CD4-positive, alpha-beta T cell treated with Interleukin-4 for 1 hour (primary cell): ENCODE measurements at places on chromosomes 11 and 22.

GRCh38 chr22:27194096-27194748 lies 536.8 kb downstream of the MIAT start:
- no peak for DNase-seq

- no peak for DNase-seq
Observed at GRCh38 chr11:96388891-96389719, 607 bp downstream of the CCDC82 start.

GRCh38 chr22:32803020-32803737 lies 1.7 kb downstream of the TIMP3 start:
- no peak for DNase-seq

- DNase-seq = no peak
Observed at GRCh38 chr22:44583854-44584253, 85.8 kb upstream of the RTL6 start.

GRCh38 chr11:134244593-134244992 lies 8.6 kb downstream of the THYN1 start:
- peak; percentile 25 for DNase-seq

- no peak for DNase-seq
Observed at GRCh38 chr11:64803846-64804345, 882 bp upstream of the MAP4K2 start.

DNA sequence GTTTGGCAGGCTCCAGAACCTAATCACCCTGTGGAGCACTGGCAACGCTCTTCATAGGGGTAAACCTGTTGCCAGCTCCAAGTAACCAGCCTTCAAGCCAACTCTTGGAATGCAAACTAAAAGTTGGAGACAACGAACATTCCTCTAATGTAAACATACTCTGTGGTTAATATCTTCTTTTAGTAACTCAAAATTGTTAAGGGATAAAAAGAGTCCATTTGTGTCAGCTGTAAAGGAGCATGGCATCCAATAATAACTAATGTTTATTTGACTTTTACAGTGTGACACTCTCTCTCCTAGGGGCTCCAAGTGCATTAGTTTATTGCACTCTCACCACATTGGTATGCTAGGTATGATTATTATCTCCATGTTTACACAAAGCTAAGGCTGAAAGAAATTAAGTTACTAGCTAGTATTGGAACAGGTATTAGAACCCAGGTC lies 31.0 kb upstream of the AMOTL1 start:
- no peak for DNase-seq

- DNase-seq = no peak
Observed at GRCh38 chr11:128903248-128904061, 12.3 kb downstream of the KCNJ5 start.

DNA sequence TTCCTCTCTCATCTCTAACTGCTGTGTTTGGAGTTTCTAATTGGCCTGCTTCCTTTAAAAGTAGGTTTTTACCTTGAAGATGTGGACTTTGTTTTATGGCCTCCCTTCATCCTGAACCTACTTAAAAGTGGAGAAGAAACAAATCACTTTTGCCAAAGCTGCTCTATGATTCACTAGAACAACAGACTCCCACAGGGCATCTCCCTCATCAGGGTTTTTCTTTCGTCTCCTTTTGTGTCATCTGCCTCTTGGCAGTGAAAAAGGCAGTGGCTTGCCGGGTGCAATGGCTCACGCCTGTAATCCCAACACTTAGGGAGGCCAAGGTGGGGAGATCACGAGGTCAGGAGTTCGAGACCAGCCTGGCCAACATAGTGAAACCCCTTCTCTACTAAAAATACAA lies 186.6 kb upstream of the MTNR1B start:
- DNase-seq = no peak

DNA sequence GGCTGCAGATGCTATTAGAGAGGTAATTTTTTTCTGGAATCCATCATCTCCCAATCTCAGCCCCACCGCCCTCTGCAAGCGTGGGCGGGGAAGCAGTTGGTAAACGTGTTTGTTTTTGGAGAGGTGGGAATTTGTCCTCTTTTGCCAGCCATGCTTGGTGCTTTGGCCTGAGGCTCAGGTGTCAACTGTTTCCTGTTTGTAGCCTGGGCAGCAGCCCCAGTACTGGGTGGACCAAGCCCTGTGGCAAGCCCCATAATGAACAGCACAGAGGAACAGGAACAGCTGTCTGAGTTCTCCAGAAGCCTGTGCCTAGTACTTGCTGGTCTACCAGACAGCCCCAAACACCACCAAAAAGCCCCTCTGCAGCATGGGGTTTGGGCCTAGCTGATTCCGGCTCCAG lies 39.6 kb downstream of the POU2F3 start:
- DNase-seq = no peak

- DNase-seq = no peak
Observed at GRCh38 chr11:69134957-69135356, 20.8 kb upstream of the SMIM38 start.

- no peak for DNase-seq
Observed at GRCh38 chr11:44010789-44011251, 37.0 kb upstream of the ACCSL start.

DNA sequence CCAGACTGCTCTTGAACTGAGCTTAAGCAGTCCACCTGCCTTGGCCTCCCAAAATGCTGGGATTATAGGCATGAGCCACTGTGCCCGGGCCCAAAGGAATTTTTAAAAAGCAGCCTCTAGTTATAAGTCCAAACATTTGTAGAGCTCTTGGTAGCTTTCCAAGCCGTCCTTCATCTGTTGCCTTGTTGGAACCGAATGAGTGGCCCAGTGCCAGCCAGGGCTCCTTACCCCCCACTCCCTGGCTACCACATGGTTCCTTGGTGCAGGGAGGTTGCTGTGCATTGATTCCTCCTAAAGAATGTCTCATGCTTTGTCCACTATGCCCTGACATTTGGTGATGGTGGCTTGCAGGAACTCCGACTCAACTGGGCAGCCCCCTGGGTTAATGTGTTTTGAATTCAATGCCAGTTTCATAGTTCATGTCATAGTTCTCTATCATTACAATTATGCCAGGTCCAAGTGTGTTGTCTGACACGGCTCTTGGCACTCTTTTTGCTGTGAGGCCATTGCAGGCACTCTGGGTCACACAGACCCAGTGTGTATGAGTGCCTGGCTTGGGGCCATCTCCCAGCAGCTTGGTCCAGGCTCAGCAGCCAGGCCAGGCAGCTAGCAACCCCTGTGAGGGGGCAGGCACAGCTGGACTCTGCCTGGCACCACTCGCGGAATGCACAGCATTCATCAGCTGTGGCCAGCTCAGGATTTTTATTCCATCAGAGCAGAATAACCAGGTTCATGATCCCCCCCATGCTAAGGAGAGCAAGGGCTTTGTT lies 13.3 kb upstream of the MICALL1 start:
- no peak for DNase-seq
